ENCODE measurements at places on chromosomes 2 and 18.

DNA sequence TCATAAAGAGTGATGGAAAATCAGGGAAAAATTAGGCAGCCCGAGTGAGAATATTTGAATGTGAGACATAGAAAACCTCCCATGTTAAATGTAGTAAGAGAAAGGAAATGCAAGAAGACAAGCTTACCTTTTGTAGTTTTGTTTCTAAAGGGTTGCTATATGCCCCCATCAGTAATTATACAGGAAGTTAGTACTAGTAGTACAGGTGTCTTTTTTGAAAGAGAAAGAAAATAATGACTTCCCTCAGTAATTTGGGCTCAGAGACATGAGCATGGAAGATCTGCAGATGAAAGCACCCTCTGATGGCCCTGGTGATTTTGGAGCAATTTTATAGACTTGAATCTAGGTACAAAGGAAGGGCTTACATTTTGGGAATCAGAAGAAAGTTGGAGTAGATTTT, 80.8 kb downstream of the RHBDD1 start:
- no peak for DNase-seq

DNA sequence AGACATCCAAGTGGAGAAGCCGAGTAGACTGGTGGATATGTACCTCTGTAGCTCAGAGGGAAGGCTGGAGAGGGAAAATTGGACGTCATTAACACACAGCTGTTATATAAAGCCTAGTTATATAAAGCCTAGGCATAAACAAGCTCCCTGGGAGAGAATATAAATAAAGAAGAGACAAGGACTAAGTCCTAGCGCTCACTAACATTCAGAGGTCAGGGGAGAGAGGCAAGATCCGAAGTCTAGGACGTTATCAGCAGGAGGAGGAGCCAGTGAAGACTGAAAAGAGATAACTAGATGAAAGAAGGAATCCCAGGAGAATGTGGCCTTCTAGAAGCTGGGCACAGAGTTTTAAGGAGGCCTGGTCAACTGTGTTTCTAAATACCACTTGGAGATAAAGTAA, 55.3 kb downstream of the NOL10 start:
- DNase-seq, result no peak

- no peak for DNase-seq
These were observed 22.6 kb upstream of the SULT1C3 start for GRCh38 chr2:108217211-108217610.

GRCh38 chr2:194380011-194380410, 1277.0 kb upstream of the SLC39A10 start:
- DNase-seq, result no peak

DNA sequence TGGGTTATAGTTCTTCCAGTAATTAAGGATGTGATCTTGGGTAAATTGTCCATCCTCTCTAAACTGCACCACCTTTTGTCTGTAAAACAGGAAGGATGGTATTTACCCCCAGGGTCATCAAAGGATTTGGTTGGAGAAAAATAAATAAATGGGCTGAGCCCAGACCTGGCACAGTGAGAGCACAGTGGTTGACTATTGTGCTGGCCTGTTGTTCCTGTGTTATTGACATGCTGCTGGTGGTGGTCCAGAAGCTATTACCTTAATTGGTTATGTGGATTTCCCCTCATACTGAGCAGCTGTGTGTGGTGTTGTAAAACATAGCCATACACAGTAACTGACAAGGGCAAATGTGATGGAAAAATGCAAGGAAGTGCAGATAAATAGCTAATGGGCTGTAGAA, 746 bp upstream of the IL37 start:
- DNase-seq, result no peak

GRCh38 chr2:11388262-11389051, 44.0 kb upstream of the ROCK2 start:
- no peak for DNase-seq

DNA sequence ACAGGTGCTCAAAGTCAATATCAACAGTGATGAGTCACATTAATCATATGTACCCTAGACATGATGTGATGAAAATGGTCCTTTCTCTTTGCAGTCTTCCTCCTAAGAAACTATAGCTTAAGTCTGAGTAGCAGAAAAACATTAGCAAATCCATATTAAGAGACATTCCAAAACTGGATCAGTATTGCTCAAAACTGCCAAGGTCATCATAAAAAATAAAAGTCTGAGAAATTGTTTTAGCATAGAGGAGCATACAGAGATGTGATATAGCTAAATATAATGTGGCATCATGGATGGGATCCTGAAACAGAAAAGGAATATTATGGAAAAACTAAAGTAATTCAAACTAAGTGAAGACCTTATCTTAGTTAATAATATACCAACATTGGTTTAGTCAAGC, 1316.1 kb downstream of the SUCLG1 start:
- no peak for DNase-seq

DNA sequence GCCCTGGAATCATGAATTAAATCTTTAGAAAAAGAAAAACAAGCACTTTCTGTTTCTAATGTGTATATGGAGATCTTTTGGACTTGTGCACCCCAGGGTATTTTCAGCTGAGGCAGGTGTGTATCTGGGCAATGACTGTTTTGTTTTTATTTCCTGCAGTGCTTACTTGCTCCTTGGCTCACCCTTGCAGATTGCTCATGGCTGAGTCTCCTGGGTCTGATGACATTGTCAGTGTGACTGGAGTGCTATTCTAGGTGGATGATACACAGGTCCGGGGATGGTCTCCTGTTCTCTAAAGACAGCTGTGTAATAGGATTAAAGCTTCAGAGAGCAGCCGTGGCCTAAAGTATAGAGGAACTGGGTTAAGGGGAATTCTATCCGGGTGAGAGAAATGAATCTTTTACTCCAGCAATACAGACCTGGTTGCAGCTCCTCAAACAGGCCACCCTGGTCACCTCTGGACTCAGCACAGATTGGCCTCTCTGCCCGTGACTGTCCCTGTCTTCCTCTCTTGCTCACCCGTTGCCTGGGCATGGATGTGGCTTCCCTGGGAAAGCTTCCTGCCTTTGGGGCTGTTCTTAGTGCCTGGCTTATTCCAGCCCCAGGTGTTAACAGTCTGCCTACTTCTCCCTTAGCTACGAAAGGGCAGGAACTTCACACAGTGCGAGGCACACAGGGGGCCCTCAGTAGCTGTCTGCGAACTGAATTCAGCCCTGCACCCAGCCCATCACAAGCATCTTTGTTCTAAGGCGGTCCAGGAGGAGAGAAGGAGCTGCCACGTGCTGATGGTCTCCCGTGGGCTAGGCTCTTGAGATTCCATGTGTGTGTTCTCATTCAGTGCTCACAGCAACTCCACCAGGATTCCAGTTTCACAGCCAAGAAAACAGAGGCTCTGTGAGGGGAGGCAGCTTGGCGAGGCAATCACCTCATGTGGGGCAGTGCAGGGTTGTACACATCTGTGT, 84.3 kb downstream of the ACOXL start:
- no peak for DNase-seq

GRCh38 chr2:26486789-26487188, 8.9 kb upstream of the OTOF start:
- DNase-seq, result no peak

GRCh38 chr18:10752382-10752781, 226.6 kb downstream of the NAPG start:
- DNase-seq, result no peak

- DNase-seq, result no peak
These were observed 203.0 kb downstream of the SOCS6 start for GRCh38 chr18:70491734-70492348.

All from stimulated activated CD8-positive, alpha-beta memory T cell treated with anti-CD3 and anti-CD28 coated beads, Interleukin-15, amount 100 ng/mL, for 24 hours (primary cell).